ENCODE measurements at places on chromosomes 12 and 14.

DNA sequence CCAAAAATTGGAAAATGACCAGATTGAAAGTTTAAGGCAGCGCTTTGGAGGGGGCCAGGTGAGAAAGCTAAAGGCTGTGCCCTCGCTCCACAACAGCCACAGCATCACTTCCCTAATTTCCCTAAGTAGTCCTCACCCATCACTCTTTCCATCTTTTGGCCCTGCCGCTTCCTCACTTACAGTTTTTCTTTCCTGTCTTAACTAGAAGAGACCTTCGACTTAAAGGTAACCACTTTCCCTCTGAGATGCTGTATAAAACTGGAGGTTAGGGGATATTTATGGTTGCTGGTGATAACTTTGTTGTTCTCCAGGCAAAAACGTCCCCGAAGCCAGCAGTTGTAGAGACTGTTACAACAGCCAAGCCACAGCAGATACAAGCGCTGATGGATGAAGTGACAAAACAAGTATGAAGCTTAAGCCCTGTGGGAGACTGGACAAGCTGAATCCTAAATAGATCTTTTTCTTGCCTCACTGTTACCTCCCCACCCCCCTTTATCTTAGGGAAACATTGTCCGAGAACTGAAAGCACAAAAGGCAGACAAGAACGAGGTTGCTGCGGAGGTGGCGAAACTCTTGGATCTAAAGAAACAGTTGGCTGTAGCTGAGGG is 4.3 kb downstream of the DDIT3 start:
- DNase-seq: no peak

GRCh38 chr14:68777644-68778043 is 15.2 kb downstream of the ZFP36L1 start:
- no peak for DNase-seq

- no peak for DNase-seq
These were observed 13.7 kb upstream of the EIF2B2 start for GRCh38 chr14:74988993-74989392.

- DNase-seq: no peak
These were observed 12.6 kb upstream of the OR8S1 start for GRCh38 chr12:48512855-48513254.

DNA sequence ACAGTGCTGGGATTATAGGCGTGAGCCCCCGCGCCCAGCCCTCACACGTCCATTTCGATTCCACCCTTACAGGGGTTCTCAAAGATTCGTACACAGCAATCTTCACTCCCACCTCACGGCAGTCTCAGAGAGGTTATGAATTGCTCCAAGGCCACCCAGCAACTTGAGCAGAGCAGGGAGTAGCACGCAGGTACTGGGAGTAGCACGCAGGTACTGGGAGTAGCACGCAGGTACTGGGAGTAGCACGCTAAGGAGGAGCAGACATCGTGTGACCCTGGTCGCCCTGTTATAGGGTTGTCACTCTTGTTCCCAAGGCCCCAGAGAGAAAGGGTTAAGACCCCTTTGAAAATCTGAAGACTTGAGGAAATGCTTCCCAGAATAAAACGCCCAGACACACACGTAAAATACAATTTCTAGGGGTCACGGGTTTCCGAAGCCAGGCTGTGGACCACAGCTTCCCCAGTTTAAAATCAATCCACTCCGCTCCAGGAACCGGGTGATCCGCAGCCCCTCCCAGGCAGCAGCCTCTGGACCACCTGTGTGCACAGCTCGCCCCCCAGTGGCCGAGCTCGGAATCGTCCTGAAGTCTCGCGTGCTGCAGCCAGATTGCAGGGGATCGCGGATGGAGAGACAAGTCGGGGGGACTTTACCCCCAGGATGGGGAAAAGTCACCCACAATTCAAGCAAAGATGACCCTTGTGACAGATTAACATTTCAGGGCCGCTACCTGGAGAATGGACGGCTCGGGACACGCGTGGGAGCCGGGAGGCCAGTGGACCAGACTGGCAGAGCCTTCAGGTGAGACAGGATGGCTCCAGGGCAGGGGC is 92.0 kb downstream of the SCARB1 start:
- DNase-seq: peak; percentile 68

All from fibroblast of skin of abdomen (primary cell).